ENCODE measurements at places on chromosomes 6 and 20.

DNA sequence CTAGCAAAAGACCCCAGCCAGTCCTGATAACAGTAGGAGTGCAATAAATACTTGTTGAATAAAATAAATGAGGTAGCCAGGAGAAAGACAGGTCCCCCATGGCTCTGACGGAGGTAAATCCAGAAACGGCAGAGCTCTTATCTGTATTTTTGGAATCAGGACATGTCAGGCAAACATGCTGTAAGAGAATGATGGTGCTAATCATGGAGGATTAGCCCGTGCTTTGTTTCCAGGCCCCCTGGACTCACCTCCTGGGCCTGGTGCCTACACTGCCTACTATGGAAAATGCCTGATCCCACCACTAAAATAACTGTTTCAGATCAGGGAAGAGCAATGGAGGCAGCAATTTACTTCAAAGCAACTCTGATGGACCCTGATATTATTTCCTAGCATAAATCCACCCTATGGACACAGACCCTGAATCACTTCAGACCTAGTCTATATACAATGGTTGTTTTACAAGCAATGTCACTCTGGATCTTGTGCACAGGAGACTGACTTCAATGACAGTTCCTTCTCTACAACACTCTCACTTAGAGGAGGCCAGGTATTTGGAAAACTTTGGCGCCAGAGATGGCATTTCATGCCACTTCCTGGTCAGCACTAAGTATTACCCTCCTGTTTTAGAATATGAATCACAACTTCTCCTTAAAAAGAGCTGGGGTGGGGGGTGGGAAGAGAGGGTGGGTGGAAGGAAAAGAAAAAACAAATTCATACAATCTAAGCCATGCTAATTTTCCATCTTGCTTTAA lies 6.4 kb downstream of the MRPL14 start:
- DNase-seq = no peak

- no peak for DNase-seq
Measured at GRCh38 chr6:41621802-41622201, 16.5 kb upstream of the MDFI start.

- no peak for DNase-seq
Measured at GRCh38 chr20:18971574-18971973, 158.0 kb downstream of the SCP2D1 start.

GRCh38 chr6:20711518-20711917 lies 177.3 kb downstream of the CDKAL1 start:
- no peak for DNase-seq

DNA sequence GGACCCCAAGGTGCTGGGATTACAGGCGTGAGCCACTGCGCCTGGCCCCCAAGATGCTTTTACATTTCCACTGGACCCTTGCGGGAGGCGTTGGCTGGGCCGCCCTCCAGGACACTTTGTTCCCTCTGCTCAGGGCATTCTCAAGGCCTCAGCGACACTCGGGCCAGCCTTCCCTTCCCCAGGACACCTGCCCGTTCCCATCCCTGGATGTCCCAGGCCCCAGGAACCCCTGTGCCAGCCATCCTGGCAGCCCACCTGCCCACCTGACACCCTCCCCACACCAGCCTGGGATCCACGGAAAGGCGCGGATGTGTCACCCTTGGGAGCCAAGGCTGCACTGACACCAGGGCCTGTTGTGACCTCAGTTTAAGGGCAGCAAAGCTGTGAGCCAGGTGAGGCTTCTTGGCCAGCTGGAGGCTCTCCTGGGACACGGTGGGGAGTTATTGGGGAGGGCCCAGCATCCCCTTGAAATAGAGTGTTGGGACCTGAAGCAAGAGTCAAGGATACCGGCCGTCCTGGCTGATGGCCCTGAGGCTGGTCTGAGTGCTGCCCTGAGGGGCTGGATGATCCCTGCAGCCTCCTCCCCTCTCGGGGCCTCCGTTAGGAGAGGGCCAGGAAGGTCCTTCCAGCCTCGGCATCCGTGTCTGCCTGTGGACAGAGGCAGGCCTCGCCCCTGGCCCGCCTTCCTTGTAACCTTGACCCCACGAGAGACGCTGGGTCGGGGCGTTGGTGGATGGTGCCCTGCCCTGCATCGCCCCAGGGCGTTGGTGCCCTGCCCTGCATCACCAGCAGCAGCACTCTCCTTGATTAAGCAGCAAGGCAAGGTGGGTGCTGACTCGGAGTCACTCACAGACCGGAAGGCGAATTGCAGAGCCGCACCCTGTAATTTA lies 84.2 kb upstream of the BHLHE23 start:
- DNase-seq = no peak

DNA sequence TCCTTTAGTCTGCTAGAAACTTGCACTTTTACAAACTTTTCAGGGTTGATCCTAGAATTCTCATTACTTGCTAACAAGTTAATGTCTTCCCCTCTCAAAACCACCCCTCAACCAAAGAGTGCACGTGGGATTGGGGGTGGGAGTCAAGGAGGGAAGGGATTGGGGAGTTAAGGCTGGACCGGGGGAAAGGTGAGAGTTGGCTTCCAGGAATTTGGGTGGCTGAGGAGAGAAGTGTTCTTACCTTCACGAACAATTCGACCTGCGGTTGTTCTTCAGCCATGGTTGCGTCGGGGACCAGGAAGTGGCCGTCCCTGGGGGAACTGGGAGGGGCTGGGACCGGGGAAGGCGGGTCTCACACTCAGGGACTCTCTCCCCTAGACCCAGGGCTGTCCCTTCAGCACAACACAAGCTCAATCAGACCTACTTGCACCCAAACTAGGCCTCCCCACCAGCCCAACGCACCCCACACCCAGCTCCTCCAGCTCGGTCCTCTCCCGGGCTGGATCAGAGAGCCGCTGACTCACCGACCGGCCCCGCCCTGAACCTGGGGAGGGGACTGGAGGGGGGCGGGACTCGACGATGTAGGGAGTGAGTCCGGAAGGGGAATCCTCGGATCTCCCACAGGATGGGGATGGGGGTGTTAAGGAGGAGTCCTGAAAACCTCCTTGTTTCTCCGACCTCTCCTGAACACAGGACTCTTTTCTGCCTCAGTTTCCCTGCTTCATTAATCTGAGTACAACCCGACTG lies at the start of gene CLIC1:
CLIC1 (minus strand) TSS at position 510 of the 747 bp plus-strand sequence; CDS start at position 280, 230 bp downstream.
- peak; percentile 73 for DNase-seq

DNA sequence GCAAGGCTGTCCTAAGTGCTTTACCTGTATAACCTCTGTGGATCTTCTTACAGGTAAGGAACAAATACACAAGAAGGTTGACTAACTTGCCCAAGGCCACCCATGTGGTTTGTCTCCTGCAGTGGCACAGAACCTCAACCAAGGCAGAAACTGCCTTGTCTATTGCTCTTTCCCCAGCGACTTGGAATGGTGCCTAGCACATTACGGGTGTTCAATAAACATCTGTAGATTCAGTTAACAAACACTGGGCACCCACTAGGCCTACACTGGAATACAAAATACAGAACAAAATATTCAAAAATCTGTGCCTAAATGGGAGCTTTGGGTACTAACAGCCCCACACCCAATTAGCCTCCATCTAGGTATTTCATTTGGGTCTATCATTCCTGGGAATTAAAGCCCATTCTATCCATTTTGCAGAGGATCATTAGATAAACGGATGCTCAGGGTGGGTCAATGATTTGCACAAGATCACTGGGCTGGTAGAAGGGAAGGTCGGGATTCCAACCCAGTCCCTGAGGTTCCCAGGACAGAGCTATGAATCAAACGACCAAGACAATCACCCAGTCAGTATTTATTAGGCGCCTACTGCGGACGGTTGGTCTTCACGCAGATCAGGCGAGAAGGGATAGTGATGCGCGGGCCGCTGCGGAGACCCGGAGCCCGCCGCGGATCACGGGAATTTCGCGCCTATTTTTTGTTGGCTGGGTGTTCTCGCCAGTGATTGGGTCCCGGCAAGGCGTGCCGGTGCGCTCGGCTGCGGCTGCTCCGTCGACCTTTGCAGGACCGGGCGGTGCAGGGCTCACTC lies at the start of gene STK35:
STK35 (plus strand) TSS at position 771 of the 808 bp plus-strand sequence. CDS start 55 bp downstream, outside the sequence.
- DNase-seq = no peak

DNA sequence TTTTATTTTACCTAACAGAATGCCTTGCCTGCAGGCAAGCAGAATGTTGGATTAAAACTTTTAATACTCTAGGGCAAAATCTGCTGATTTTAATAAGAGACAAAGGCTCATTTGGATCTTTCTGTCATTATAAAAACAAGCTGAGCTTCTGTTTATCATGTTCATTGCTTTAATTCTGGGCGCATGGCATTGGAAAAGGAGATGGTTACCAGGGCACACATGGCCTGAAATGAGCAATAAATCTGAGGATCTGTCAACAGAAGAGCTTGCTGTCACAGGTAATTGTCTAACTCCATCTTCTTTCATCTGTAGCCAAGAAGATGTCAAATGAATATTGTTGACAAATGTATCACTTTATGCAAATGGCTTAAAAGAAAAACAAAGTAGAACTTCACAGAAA lies 439.6 kb downstream of the DOK5 start:
- no peak for DNase-seq

DNA sequence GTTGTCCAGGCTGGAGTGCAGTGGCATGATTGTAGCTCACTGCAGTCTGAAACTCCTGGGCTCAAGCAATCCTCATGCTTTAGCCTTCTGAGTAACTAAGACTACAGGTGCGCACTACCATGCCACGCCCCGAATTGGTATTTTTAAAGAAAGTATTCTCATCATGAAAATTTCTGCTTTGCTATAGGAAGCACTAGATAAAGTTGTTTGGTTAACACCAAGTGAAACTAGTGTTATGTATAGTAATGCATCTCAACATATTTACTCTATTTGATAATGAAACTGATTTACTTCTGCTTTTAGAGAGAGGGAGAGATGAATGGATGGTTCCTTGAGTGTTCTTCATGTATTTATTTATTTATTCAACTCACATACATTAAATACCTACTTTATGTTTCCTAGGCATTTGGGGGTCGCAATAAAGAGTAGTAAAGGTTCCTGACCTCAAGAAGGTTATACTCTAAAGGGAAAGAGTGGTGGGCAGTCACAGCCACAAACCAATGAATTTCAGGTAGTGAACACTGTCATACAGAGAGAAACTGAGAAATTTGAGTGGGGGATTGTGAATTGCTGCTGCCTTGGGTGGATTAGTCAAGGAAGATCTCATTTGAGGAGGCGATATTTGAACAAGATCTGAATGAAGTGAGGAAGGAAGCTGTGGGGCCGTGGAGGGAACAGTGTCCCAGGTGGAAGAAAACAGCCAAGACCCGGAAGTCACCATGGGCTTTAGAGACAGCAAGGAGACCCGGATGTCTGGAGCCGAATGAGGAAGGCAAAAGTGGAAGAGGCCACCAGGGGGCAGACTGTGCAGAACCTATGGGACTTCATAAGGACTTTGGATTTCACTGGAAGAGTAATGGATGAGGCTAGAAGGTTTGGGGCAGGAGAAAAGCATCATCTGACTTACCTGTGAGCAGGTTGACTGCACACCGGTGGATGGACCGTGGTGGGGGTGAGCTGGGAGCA lies 185.6 kb downstream of the TSHZ2 start:
- peak; percentile 24 for DNase-seq

DNA sequence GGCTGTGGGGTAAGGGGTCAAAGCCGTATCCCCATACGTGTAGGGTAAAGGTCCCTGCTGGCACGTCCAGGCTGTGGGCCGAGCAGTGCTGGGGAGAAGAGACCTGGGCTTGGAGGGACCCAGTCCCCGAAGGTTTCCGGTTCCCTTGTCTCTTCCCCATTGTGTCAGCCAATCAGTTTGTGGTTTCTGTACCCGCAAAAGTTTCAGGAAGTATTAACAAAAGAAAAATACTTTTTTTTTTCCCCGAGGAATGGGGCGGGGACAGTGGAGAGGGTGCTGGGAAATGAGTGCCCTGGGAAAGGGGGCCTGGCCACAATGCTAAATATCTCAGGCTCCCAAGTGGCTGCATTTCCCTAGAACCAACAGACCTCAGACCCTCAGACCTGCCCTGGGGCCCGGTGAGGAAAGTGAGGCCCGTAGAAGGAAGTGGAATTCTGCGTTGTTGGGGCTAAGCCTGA lies 15.2 kb upstream of the AMD1 start:
- DNase-seq = no peak

DNA sequence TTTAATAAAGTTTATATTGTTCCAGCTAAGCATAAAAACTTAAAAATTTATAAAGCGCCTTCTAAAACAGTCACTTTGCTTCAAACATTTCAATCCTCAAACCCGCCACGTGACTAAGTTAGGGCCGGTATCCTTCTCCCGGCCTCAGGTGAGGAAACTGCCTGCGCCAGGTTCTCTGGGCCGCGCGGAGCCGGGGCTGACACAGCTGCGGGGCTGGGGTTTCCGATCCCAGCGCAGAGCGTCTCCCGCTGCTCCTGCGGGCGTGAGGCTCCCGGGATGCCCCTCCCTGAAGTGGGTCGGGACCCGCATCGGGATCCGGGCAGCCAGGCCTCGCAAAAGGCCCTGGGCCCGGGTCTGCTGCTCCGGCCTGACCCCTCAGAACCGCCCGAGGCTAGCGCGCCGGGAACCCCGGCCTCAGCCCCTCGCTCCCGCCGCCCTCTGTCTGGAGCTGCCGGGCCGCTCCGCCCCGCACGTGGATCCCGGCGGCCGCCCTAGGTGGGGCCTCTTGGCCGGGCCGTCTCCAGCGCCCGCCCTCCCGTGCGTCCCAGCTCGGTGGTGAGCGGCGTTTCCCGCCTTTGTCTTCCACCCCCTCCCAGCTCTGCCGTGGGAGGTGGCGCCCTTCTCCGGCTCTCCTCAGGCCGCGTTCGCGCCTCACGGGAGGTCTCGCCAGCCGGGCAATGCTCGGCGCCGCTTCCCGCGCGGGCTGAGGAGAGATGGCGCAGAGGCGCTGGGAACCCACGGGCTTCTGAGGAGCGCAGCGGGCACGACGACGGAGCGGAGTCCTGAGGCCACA lies 267.9 kb downstream of the DLL1 start:
- DNase-seq = peak; percentile 12

DNA sequence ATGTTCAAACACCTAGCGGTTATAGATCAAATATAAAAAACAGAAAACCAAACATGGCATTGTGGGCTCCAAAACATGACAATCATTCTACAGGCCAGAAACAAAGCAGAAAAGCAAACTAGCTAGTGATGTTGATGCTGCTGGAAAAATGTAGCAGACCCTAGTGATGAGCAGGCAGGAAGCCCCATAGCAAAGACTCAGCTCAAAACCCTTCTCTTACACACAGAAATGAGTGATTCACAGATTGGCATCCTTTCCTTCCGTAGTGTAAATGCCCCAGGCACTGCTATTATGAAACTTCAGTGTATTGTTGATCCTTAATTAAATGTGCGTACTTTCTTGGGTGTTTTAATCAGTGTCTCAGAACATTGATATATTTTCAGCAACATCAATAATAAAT lies 425.1 kb downstream of the UTRN start:
- DNase-seq = no peak

DNA sequence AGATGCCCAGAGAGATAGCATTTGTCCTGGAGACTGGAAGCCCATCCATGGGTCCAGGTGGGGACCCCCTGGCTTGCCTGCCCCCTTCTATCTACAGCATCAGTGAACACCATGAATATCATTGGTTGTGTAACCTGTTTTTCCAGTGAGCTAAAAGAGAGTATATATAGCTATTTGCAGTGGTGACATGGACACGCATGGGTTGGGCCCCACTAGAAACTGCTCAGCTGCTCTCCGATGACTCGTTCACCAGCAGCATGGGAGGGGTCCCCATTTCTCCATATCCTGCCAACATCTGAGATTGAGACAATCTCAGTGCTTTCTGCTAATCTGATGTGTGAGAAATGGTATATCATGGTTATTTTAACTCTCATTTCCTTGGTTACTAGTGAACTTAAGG lies 4.0 kb upstream of the ZC3H12D start:
- peak; percentile 57 for DNase-seq
